Activated gamma-delta T cell (primary cell): ENCODE measurements at places on chromosomes 4 and X.

- no peak for DNase-seq
Measured at GRCh38 chrX:43974100-43974475, 898 bp upstream of the NDP start.

- DNase-seq: no peak
Measured at GRCh38 chr4:156391325-156391653, 437.6 kb upstream of the CTSO start.

- no peak for DNase-seq
Measured at GRCh38 chr4:76192236-76192635, 21.4 kb downstream of the SCARB2 start.

DNA sequence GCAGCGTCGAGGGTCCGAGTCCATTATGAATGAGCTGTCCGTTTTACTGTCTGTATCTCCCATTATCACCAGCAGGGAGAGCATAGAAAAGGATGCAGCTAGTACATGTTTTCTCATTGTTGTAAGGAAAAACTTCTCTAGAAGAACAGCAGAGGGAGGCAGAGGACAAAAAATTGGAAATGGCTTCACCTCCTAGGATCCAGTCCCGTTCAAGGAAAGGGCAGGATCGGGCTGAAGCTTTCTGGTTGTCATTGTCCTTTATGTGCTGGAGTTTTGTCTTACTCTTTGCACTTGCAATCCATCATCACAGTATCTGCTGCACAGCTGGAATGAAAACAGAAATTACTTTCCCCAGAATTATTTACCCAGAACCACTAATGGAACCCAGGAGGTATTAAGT, 14.7 kb downstream of the NDP start:
- no peak for DNase-seq

DNA sequence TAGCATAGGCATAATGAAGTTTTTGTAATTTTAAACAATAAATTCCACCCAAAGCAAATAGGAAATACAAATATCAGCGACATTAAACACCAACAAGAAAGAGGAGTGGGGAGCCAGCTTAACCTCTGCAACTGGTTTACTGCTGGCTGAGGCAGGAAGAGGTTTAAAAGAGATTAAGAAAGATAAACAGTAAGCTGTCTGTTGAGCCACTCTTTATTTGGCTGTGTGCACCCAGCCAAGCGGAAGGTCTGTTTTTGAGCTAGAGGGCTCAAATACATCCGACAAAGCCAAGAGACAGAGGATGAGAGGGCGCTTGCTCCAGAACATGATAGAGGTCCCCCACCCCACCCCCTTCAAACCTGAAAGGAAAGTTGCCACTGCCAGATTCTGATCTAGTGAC, 191.4 kb downstream of the MGST2 start:
- DNase-seq: no peak

DNA sequence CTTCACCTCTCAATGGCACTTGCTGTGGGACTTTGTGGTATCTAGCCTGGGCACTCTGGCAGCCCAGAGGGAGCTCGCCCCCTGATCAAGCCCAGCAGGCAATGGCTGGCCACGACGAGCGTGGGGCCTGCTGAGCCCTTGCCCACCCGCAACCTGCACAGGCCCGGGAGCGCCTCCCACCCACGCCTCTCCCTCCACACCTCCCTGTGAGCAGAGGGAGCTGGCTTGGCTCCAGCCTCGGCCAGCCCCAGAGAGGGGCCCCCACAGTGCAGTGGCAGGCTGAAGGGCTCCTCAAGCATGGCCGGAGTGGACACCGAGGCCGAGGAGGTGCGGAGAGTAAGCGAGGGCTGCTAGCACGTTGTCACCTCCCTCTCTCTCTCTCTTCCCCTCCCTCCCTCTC, 595.8 kb downstream of the TRIML1 start:
- DNase-seq: no peak

DNA sequence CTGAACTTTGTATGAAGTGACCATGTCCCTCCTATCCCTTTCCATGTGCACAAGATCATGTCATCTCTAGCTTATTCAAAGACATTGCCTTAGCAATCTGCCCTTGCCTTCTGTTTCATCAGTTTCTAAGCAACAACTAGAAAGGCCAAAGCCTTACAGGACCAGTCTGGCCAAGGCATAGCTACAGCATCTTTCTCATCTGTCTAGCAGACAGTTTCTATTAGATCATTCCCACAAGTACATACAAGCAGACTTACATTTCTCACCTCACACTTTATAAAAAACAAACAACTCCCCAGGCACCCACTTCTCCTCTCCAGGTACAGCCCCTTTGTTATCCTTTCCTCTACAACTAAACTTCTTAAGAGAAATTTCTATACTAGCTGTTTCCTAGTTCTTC, 188.7 kb upstream of the AADAT start:
- DNase-seq: no peak

GRCh38 chrX:133645977-133646718, 230.9 kb upstream of the GPC4 start:
- DNase-seq: no peak

DNA sequence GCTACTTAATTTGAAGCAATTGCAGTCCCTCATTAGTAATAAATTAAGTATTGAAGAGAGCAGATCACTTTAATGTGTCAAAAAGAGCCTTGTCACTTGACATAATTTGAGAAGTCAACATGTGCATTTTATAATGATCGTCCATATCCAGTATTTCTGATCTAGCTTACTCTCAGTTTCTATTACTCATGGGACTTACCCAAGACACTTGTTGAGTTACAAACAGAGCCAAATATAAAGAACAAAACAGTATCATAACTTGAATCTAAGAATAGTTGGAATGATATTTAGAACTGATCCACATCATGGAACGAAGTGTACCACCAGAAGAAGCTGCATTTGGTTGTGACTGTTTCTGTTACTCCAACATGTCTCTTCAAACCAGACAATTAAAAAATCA, 54.7 kb downstream of the SLITRK4 start:
- DNase-seq: no peak

DNA sequence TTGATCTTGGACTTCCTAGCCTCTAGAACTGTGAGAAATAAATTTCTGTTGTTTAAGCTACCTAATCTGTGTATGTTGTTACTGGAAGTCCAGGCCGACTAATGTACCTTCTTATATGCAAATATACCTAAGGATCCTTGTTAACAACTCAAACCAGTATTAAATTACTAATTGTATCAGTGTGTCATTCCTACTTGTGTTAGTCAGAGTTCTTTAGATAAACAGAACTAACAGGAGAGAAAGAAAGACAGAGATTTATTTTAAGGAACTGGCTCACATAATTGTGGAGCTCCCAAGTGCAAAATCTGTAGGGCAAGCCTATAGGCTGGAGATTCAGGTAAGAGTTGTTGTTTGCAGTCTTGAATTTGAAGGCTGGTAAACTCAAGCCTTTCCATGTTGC, 120.0 kb downstream of the ADGRL3 start:
- no peak for DNase-seq

- no peak for DNase-seq
Measured at GRCh38 chr4:174198828-174199227, 84.6 kb downstream of the FBXO8 start.

GRCh38 chr4:102535398-102536082, 34.4 kb downstream of the NFKB1 start:
- DNase-seq: no peak
